ENCODE measurements at places on chromosomes 6 and 20. TPM values are rescaled to one million over a fixed set of nuclear protein-coding genes. Genes with fewer than 3 reads are reported as not detected.

GRCh38 chr6:4687656-4687988 is 88.6 kb upstream of the CDYL start:
- DNase-seq = no peak

DNA sequence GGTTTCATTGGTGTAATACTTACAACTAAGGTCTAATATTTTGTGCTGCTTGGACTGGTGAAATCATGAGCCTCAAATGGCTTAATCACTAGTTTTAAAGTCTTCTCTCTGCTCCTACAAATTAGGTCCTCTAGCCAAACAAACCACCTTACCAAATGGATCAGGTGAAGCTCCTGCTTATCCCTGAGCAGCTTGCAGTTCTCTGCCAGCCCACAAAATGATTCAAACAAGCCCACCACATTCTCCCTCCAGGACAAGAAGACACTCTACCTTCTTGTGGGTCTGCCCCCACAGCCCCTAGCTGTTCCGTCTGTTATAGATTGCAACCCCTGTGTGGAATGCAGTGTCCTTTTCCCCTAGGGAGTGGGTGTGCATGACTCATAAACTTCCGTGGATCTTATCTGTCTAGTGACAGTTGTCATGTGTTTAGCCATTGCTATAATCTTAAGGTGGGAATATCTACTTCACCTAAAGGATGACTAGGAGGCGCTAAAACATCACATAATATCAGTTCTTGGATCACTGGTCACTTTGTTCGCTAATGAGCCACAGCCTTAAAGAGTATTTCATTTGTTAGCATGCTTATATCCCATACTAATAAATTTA is 940.5 kb upstream of the MANEA start:
- peak; percentile 2 for DNase-seq

- no peak for DNase-seq
Measured at GRCh38 chr6:41325446-41326066, 9.9 kb upstream of the NCR2 start.

DNA sequence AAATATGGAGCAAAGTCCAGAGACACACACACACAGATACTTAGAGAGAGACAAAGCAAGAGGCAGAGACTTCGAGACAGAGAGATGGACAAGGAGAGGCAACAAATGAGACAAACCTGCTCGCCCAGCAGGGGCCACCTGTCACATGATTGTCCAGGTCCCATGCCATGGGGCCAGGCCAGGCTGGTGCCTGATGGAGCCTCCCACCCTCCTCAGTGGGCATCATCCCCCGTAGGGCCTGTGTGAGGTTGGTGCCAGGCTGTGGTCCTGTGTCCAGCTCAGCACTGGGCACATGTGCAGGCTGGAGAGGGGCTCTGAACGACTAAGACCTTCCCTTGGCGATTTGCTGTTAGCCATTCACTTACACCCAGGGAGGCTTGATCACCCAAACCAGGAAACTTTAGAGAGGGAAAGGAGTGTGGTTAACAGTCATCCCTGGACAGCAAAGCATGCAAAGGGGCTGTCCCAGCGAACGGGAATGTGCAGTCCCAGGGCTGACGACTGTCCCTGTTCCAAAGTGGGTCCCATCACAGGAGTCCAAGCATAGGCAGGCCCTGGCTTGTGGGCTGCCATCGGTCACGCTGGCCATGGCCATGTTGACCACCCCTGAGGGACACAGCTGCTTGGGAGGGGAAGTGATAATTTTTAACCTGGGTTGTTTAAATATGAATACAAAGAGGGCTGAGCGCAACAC is 38.4 kb upstream of the PHACTR3 start:
- DNase-seq = no peak

GRCh38 chr20:40757087-40757486 is 68.1 kb upstream of the MAFB start:
- no peak for DNase-seq

GRCh38 chr6:150143516-150144293 is 861 bp downstream of the PPP1R14C start:
- DNase-seq = no peak

GRCh38 chr6:168157272-168158212 is 78.5 kb upstream of the FRMD1 start:
- DNase-seq = no peak

DNA sequence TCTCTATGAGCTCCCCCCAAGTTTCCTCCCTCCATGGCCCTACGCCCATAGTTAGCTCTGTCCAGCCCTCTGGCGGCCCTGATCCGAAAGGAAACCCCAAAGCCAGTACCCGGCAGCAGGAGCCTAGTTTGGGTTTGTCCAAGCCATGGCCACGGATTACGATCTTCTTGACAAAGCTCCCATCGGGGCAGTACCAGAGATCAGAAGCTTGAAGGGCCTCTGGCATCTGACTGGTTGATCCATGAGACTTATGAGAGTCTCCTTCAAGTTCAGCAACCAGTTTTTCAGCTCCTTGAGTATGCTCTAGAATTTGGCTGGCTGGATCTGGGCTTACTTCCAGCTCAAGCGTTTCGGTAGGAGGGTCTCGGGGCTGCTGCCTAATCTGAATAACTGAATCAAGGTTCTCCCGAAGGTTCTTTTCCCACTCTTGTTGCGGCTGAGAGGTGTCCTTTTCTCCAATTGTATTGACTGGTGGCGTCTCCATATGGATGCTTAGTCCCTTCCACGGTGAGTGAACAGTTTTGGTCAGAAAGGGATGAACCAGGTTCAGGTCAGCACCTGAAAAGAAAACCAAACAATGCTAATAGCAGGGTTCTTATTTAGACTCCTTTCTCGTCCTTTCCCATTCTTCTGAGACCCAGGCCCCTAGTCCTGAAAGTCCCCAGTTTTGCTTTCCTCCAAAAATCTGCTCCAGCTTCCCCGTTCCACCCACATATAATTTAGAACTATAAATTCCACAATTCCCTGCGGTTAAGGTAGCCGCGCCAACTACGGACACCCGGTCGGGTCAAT is 595 bp downstream of the FKBPL start:
- no peak for DNase-seq

DNA sequence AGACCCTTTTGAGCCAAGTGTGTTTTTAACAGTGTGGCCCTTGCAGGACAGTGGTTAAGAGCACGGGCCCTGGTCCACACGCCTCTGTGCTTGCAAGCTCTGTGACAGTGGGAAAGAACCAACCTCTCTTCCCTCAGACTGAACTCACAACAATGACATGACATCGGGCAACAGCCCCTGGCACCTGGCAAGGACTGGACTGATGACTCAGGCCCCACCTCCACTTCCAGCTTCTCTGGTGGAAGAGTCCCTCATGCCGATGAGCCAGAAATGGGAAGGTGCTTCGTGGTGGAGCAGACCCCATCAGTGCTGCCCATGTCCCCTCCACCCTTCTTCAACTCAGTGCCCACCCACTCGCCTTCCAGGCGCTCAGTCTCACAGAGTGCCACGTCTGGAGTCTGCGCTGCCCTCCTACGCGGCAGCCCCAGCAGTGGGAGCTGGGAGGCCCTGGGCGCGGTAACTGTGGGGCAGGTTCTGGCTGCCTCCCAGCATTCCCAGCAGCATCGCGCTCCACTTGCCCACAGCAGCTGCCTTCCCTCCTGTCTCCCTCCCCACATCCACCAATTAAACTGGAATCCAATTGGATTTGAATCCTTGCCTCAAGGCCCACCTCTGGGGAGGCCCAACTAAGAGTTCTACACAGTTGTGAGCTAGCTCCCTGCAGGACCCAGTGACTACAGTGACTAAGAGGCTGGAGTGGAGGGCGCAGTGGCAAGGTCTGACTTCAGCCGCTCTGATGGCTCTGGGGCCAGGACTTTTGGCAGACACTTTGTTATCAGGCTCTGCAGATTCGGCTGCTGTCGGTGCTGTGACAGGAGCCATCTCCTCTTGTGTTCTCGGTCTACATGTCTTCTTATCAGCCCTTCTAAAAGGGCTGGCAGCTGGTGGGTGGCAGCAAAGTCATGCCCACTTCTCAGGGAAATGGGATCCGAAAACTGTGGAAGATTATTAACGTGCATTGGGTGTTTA is 156.8 kb upstream of the MLN start:
- no peak for DNase-seq

OR2J3 gene
- not detected for polyA plus RNA-seq

Measured in hindlimb muscle (tissue), 1 donor.